Brain microvascular endothelial cell (primary cell): ENCODE measurements at places on chromosomes 4 and X.

DNA sequence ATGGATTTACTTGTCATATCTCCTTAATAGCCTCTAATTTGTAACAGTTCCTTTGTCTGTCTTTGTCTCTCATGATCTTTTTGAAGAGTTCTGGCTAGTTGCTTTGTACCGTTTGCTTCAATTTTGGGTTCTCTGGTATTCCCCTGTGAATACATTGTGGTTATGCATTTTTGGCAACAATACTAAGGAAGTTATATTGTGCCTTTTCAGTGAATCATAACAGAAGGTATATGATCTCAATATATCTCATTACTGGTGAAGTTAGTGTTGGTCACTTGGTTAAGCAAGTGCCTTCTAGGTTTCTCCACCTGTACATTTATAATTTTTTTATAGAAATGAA lies 48.6 kb downstream of the DCLK2 start:
- peak; percentile 53 for DNase-seq

- no peak for DNase-seq
Measured at GRCh38 chrX:114532111-114532805, 51.6 kb upstream of the HTR2C start.

- DNase-seq, result no peak
Measured at GRCh38 chr4:160286051-160286450, 1183.2 kb downstream of the RAPGEF2 start.

- DNase-seq, result no peak
Measured at GRCh38 chr4:169039251-169039954, 29.3 kb upstream of the CBR4 start.

DNA sequence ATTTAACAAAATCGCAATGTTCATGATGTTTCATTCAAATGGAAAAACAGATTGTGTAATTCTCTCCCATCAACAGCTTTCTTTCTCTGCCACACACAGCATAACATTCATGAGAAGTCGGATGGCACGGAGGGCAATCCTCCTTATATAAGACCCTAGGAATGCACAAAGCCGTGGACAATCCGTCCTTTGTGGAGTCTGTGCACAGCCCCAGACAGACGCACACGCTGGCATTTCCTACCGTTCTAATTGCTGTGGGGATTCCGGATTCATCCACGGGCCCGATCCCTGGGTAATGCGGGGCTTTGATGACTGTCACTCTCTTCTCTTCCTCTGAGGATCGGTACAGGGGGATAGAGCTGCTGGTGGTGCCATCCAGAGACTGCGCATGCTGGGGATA lies 121.9 kb upstream of the PDLIM3 start:
- DNase-seq, result no peak

DNA sequence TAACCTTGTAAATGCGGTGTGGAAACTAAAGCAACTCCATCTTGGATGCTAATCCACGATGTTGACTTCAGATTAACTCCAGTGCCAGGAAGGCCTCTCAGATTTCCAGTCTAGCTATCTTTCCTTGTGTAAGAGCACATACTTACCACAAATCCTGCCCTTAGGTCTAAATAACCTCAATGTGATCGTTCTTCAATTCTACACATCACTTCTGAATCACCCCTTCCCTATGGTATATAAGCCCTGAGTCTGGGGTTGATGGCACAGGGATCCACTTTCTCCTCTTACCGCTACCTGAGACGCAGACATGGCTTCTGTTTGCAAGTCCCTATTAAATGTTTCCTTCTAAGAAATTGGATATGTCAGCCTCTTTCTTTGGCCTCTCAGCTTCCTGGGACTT lies 17.5 kb upstream of the ZNF41 start:
- DNase-seq, result no peak

GRCh38 chr4:88522702-88523324 lies 763 bp downstream of the PYURF start:
- peak; percentile 30 for DNase-seq

DNA sequence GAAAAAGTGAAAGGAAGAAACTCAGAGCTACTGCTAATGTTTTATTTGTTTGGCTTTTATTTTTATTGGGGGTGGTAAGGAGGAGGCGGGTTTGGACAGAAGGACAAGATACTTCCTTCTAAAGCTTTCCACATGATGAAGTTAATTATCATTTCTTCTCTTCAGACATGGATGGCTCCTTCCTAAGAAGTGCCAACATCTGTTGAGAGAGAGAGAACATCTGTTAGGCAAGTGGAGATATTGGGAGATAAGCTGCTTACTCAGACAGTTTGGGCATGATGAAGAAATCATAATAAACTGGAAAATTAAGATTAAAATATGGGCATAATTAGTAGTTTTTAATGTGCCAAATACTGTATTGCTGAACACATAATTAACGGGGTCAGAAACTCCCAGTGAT lies 535.7 kb upstream of the INTU start:
- DNase-seq, result no peak

GRCh38 chr4:24769571-24769970 lies 25.8 kb upstream of the SOD3 start:
- no peak for DNase-seq

- no peak for DNase-seq
Measured at GRCh38 chrX:114932550-114932949, 84.9 kb downstream of the IL13RA2 start.

DNA sequence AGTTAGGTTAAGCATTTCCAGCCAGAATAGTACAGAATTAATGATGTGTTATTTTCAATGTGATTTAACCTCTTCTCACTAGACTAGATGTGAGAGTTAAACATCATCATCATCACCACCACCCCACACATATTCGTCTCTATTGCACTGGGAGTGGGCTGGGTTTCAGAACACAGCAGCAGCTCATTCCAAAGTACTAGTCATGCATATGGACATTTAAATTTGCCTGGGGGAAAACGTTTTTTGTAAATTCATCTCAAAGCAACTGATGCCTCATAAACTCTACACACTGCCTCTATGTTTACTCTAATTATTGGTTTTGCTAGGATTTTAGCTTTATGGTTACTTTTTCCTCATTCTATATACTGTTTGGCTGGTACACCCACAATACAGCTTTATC lies 509.1 kb downstream of the PPP4R3C start:
- no peak for DNase-seq

- no peak for DNase-seq
Measured at GRCh38 chr4:52107336-52107735, 56.2 kb downstream of the SPATA18 start.

GRCh38 chrX:13177921-13178566 lies 133.6 kb upstream of the FAM9C start:
- no peak for DNase-seq

DNA sequence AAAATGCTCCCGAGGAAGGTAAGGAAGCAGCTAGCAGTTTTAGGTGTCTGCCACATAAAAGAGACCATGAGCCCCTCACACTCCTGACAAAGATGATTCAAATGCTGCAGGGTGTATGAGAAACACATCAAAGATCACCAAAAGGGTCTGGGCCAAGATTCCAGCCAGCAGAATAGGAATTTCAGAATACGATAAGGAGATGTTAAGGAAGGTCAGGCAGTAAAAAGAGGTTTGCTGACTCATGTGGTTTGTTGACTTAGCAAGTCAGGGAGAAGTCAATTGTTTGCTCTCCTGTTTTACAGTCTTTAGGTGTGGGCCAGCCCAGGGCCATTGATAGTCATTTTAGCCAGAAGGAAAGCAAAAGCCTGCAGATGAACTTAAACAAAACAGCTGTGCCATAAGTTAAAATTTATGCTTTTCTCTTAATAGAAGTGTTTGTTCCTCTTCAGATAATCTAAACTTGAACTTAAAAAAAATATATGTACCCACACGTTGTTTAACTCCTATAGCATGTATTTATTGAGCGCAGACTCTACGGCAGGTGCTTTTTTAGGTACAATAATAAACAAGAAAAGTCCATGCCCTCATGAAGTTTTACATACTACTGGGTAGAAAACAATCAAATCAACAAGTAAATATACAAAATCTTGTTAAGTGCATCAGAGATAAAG lies 115.6 kb downstream of the CAMK2D start:
- DNase-seq, result peak; percentile 48

GRCh38 chr4:169582203-169582602 lies 30.2 kb downstream of the NEK1 start:
- no peak for DNase-seq

DNA sequence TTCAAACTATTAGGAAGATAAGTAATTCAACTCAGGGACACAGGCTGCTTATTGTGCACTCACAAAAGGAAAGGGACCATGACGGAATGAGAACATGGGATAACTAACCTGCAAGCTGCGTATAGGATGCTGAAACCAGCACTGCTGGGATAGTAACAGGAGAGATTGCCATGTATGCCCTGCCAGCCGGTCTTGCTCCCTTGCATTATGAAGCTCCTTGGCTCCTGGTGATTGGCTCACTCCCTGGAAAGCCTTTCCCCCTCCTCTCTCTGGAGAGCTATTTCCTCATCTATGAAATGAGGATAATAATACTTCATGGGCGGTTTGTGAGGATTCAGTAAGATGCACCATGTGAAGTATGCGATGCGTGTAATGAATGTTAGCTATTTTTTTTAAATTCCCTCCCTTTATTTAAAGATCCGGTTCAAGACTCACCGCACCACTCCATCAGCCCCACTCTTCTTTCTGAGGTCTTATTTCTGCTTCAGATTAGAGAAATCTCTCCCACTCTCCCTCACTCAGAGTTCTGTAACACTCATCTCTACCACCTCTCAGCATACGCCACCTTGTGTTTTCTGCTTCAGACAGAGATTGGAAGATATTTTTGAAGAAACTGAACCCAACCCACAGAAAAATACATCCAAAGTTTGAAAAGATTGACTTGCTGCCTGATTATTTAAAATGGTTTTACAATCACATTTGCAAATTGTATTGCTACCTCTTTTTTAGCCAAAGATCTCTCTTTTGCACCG lies 18.4 kb downstream of the MSMO1 start:
- DNase-seq, result no peak

DNA sequence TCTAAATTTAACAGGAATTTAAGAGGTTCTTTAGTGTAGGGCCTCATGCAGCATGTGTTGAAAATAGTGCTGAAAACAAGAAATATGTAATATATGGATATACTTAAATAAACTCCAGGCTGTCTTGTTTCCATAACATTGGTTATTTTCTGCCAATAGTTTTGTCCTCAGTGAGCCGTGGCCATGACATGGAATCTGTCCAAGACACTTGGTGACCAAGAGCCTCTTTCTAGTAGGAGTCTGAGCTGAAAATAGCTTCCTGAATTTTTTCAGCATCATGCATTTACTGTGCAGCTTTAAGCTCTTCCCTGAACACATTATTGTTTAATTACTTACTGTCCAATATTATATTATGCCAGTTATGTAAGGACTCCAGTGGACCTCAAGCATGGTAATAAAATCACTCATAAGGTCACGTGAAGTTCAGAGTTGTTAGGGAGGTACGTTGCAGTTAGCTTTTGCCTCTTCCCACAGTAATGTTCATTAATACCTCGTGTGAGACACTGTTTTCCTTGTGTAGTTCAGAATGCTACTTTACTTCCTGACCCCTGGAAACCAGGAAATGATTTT lies 488.2 kb downstream of the GRID2 start:
- no peak for DNase-seq

- no peak for DNase-seq
Measured at GRCh38 chr4:71303850-71304249, 35.0 kb upstream of the SLC4A4 start.

- DNase-seq, result no peak
Measured at GRCh38 chr4:187786190-187786589, 209.4 kb upstream of the ZFP42 start.

- DNase-seq, result peak; percentile 28
Measured at GRCh38 chrX:20309806-20310205, 43.1 kb upstream of the RPS6KA3 start.
